ENCODE measurements at places on chromosomes 2 and 18.

DNA sequence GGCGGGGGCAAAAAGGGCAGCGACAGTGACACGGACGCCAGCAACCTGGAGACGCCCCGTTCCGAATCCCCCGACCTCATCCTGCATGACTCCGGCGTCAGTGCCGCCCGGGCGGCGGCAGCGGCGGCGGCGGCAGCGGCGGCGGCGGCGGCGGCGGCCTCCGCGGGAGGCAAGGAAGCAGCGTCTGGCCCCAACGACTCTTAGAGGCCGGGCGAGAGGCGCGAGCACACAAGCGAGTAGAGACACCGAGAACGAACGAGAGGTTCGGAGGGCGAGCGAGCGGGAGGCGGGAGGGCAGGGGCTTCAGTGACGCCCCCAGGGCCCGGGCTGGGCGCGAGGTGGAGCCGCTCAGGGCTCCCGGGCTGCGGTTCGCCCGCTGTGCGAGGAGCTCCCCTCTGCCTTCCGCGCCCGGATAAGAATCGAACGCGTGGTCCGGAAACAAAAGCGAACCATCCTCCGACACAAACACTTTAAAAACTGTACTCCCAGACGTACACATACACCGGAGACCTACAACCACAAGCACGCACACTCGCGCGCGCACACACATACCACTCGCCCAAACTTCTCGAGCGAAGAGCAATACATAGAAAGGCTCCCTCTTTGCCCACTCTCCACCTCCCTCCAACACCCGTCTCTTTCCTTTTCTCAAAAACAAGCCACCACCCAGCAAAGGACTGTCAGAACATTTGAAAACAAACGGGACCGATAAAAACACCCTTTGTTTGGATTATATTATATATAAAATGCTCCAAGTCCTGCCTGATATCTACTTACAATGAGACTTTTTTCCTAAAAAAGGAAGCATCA, 2.8 kb downstream of the SP9 start:
- DNase-seq: no peak

GRCh38 chr2:129205766-129206165, 773.7 kb upstream of the RAB6C start:
- no peak for DNase-seq

GRCh38 chr2:210503725-210504191, 27.2 kb upstream of the LANCL1 start:
- no peak for DNase-seq

GRCh38 chr2:65781756-65782155, 349.4 kb upstream of the SPRED2 start:
- no peak for DNase-seq

- DNase-seq: no peak
Observed at GRCh38 chr2:176599796-176600485, 330.7 kb downstream of the MTX2 start.

DNA sequence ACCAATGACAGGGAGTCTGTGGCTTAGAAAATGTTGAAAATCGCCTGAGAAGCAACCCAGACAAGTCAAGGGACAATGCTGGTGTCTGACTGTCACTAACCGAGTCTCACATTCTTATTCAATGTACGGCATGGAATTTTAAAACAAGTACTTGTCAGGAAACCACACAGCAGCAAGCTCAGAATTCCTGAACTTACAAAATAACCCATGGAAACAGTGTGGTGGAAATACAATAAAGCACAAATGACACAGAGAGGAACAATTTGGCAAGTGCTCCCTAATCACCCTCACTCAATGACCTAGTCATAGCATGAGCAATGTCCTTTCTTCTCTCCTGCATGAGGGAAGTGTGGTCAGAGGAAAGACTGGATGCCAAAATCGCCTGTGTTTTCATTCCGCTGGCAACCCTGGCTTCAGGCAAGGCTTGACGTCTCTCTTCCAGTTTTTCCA, 154.0 kb downstream of the SATB2 start:
- no peak for DNase-seq

DNA sequence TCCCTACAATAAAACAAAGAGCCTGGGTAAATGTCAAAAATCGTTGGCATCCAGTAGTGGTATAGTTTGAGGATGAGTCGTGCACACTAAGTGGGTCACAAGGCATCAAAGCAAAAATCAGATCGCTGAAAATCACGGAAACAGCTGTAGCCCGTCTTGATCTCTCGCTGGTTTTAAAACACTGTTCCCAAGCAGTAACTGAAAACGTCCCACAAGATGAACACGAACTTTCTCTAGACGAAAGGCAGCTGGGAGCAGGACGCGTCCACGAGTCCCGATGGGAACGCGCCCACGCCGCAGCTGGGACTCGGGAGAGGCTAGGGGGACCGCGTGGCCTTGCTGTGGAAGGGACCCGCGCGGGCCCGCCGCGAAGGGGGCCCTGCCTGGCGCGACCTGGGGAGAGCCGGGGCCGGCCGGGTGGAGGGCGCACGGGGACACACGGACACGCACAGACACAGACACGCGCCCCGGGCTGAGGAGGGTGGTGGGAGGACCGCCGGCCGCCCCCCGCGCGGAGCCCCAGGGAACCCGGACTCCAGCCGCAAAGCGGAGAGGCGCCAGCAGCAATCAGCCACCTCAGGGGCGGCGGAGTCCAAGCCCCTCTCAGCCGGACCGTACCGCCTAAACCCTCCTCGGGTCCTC, 651 bp downstream of the STK17B start:
- peak; percentile 31 for DNase-seq

- DNase-seq: no peak
Observed at GRCh38 chr2:212494418-212495020, 44.1 kb downstream of the ERBB4 start.

- no peak for DNase-seq
Observed at GRCh38 chr2:66434679-66435548, at the start of gene MEIS1. MEIS1 (plus strand) TSS chr2:66435125; CDS start chr2:66435857, 732 bp downstream.

DNA sequence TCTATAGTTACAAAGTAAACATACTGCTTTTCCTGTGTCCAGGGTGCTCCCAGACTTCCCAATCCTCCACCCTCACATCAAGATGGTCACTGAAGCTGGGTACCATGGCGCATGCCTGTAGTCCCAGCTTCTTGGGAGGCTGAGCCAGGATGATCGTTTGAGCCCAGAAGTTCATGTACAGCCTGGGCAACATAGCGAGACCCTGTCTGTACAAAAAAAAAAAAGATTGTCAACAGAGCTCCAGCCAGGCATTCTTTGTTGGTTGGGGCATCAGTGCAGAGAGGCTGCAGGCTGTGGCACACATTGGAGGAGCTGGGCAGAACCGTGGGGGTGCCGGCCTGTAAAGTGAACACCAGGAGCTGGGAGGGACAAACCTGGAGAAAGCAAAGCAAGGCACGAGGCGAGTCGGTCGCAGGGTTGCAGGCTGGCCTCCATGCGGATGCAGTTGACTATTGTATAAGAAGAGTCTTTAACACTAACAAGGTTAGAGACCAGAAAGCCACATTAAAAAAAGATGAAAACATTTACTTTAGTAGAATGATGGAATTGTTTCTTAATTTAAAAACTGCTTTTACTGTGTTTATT, 51.8 kb downstream of the ACOXL start:
- DNase-seq: no peak

DNA sequence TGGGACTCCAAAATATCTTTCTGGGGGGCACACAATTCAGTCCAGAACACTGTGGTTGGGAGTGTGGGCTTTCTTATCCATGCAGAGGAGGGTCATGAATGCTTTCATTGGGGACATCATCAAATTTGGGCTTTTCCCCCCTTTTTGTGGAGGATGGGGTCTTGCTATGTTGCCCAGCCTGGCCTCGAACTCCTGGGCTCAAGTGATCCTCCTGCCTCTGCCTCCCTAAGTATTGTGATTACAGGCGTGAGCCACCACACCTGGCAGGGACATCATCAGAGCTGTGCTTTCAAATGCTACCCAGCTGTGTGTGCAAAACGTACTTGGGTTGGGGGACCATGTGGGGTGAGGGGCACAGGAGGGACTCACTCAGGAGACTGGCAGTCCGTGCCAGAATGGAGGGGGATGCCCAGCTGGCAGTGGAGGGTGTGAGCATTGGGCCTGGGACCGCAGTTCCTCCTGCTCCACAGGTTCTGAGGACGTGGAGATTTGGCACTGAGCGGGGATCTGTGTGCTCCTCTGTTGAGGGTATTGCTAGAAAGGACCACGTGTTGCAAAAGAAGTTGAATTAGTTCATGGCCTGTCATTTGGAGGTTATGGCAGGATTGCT, 24.4 kb downstream of the EMILIN2 start:
- no peak for DNase-seq

GRCh38 chr2:221555494-221555846, 16.6 kb downstream of the EPHA4 start:
- no peak for DNase-seq

DNA sequence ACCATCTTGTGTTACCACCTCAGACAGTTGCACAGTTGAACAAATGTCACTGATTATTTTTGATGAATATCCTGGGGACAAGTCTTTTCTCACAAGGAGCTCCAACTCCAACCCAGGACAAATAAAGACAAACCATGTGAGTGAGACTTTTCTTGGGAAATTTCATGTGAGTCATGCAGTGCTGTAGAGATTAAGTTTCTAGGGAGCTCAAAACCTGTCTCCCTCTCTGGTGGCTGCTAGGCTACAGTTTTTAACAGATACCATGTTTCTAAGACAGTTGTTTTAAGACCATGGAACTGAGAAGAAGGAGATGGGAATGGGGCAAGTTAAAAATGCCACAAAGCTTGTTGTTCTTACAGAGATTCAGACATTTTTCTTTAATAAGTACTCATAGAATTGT, 255.5 kb downstream of the RIT2 start:
- DNase-seq: no peak

DNA sequence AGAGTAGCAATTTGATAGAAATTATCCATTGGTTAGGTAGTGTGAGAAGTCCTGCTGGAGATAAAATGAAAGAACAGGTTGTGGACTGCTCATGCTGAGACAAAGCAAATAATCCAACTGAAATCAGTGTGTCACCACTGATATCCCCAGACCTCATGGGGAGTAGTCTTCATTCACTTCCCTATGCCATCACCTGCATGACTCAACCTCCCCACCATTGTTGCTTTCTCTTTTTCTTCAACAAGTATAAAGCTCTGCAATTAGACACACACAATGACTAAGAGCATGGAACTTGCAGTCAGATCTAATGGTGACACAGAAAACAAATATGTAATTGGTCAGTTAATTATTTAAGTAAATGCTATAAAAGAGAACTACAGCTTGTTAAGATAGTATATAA, 475.3 kb downstream of the RIT2 start:
- DNase-seq: no peak

DNA sequence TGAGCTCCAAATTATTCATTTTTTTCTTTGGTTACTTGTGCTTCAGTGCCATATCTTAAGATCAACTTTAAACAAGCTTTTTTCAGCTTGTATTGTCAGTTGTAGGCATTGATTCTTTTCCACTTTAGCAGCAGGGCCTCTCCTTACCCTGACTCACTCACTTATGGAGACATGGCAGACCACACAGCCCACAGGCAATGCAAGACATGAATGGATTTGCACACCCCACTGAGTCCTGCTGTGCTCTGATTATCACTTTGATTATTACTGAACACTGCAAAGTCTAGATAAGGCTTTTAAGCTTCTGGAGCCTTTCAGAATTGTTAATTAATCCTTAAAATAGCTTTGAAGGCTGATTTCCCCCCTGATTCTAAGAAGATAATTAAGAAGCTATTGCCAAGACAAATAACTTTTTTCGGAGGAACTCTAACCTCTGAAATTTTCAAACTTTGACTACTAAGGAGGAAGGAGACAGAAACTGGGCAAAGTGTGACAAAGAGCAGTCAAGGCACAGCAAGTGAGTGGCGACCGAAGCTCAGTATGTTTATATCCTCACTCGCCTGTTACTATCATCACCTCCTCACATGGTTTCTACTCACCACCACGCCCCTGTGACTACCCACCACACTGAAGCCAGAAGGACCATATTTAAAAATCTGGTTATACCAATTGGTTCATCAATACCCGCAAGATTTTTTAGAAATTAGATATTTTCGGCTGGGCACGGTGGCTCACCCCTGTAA, 43.3 kb downstream of the CACNB4 start:
- no peak for DNase-seq

DNA sequence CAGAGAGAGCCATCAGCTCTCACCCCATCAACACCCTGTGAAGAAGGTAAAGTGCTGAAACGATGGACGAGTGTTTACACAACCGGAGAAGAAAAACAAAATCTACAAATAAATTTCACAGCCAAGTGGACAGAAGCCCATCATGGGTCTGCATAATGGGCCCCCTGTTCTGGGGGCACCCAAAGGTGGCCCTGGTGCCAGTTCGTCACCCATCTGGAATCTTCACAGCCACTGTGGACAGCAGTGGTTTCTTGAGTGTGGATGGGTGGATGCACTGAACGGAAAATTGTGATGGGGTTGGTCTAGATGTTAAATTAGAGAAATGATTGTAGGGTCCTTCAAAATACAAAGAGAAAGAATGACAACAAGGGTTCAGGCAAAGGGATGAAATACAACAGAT, 38.8 kb downstream of the ANKMY1 start:
- DNase-seq: no peak

DNA sequence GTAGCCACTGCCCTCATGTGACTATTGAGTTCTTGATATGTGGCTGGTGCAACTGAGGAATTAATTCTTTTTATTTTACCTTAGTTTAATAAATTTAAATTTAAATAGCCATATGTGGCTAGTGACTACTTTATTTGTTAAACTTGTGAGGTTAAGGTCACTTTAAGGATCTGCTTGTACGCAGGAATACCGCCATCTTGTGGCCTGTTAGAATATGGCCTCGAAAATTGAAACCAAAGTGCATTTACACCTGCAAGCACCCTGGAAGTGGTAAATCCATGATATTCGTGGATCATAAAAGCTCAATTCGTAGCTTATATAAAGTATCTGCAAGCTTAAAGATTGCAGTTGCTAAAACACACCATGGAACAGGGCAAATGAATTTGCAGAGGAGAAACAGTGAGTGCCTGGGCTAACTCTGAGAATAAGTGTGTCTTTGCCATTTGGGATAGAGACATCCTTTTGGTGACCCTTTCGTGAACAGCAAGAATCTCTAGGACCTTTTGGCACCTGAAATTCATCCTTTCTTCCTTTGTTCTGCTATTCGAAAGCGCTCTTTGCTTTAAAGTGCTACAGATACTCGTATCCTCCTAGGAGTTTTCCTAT, 59.9 kb upstream of the REG3A start:
- no peak for DNase-seq

GRCh38 chr18:50356036-50356945, 18.6 kb upstream of the SKA1 start:
- no peak for DNase-seq

- DNase-seq: no peak
Observed at GRCh38 chr2:63846487-63846886, 4.8 kb downstream of the UGP2 start.
